Activated T-cell treated with anti-CD3 and anti-CD28 coated beads for 4 hours (primary cell): ENCODE measurements at places on chromosomes 3 and 15.

DNA sequence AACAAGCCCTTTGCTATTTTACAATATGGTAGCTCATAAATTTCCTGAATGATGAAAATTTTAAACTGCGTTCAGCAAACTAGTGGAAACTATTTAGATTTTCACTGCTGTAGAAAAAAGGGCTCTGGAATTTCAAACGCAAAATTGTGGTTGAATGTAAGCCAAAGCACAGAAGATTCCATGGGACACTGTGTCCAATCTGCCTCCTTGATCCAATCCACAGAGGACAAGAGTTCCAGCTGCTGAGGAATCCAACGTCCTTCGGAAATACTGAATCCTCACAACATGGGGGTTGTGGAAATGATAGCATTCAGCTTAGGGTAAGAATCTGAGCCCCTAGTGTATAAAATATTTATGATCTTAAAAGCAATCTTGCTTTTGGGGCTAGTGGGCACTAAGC is 161.0 kb downstream of the PLD1 start:
- DNase-seq, result no peak

DNA sequence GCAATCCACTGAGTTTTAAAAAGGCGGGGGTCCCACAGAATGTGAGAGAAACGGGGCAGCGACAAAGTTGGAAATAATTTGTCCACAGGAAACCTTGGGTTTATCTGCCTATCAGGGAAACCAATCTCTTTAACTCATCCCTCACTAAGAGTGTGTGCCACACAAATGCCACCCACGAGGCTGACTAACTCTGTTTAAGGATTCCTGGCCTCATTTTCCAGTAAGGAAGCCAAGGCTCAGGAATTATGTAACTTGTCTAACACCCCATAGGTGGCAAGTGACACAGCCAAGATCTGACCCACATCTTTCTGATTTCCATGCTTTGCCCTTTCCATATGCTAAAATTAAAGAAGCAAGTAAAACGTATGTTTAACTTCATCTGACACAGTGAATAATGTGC is 263.2 kb downstream of the CNTN3 start:
- no peak for DNase-seq

GRCh38 chr15:72923289-72923688 is 129.0 kb upstream of the NEO1 start:
- DNase-seq, result no peak

- no peak for DNase-seq
These were observed 51.0 kb downstream of the CHDH start for GRCh38 chr3:53795176-53795575.

GRCh38 chr15:52008359-52008697 is 10.7 kb upstream of the MAPK6 start:
- no peak for DNase-seq

- DNase-seq, result peak; percentile 55
These were observed 448 bp downstream of the PLXNB1 start for GRCh38 chr3:48429317-48429959.

GRCh38 chr3:87691109-87691508 is 367.7 kb downstream of the CGGBP1 start:
- DNase-seq, result no peak

DNA sequence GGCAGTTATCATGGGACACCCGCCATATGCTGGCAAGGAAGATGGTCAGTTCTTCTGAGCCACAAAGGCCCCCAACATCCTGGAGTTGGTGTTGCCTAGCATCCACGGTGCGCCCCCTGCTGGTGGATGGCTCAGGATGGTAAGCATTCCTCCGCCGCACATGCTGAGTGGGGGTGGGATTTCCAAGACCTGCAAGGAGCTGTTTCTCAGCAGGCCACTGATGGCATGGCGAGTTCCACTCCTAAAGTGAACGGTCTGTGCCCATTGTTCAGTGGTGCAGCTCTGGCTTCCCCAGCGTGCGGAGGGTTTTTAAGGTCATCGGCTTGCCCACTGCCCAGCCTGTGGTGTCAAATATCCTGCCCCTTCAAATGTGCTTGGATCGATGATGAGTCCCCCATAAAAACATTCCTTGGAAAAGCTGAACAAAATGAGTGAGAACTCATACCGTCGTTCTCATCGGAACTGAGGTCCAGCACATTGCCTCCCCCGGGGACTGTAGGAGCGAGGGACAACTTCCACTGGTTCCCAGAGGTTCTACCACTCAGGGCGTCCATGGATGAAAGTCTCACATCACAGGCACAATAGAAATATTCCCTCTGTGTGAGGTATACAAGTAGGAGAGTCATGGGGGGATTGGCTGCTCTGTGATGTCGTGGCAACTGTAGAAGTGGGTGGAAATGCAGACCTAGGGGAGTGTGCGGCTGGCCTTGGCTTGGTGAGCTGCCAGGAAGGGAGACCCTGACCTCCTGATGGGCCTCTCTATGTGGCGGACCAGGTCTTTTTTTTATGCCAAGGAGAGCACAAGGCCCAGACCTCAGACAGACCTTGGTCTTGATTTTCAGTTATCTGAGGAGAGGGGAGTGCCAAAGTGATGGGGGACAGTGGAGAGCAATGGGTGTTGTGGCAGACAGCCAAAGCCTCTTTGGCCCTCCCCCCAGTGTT is 102.0 kb downstream of the SNRPN start:
- no peak for DNase-seq

GRCh38 chr3:165125836-165126235 is 47.5 kb upstream of the SI start:
- no peak for DNase-seq

GRCh38 chr15:52445954-52446353 is 82.7 kb downstream of the MYO5A start:
- DNase-seq, result no peak

DNA sequence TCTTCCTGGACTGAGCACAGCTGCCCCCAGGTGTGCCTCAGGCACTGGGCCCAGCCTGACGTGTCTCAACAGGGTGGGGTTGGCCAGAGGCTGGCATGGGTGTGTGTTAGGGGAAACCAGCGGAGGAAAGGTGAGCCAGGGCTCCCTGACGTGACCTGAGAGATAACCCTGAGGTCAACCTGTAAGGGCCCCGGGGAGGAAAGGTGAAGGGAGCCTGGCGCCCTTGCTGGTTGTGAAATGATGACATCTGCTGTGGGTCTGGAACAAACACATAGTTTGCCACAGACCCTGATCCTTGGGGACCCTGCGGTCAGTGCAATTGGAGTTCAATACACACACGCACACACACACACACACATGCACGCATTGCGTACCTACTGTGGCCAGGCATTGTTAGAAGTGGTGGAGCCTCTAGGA is 100.2 kb upstream of the TLE3 start:
- DNase-seq, result no peak

- no peak for DNase-seq
These were observed 27.5 kb downstream of the BTLA start for GRCh38 chr3:112471596-112472325.

DNA sequence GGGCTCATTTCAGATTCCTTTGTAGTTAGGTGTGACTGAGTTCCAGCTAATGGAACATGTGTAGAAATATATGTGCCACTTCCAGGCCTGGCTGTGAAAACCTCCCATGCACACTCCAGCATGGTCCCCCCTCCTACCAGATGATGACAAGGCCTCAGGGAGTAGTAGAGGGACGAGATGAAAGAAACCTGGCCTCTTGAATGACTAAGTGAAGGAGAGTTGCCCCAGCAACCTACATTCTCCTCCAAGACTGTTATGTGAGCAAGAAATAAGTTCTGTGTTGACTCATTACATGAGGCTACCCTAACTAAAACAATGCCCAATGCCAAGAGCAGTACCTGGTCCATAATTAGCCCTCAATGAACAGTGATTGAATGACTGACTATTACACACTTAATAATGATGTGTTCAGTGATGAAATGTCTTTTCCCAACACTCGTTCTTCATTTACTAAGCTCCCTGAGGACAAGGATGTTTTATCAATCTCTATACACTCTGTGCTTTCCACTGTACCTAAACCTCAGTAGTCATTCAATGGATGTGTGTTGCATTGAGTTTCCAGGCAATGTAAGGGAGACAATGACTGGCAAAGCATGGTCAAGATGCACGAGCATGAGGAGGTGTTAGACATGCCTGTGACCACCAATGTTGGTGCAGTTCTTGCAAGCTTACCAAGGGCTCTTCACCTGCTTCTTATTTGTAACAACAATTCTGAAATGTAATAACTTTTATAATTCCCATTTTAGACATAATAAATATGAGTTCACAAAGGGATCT is 62.0 kb upstream of the BCL6 start:
- no peak for DNase-seq

DNA sequence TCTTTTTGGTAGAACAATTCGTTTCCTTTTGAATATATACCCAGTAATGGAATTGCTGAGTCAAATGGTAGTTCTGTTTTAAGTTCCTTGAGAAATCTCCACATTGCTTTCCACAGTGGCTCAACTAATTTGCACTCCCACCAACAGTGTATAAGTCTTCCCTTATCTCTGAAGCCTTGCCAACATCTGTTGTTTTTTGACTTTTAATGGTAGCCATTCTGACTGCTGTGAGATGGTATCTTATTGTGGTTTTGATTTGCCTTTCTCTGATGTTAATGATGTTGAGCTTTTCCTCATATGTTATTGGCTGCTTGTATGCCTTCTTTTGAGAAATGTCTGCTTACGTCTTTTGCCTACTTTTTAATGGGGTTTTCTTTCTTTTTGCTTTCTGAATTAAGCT is 270.6 kb upstream of the MEIS2 start:
- DNase-seq, result no peak

GRCh38 chr3:116947809-116948208 is 238.2 kb downstream of the TUSC7 start:
- no peak for DNase-seq

DNA sequence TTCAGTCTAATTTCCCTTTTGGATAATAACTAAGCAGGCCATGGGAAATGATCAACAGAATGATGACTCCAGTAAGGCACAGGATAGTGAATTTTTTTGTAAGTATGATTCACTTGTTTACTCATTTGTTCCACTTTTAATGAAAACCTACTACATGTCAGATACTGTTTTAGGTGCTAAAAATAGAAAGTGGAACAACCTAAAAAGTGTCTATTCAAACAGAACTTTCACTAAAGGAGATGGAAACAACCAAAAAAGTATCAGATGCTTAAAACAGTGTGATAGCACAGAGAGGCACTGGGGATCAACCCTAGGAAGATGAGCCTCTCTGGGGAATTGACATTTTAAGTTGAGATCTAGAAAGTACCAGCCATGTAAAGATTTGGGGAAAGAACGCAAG is 11.1 kb downstream of the RYK start:
- DNase-seq, result no peak

- no peak for DNase-seq
These were observed 162.4 kb upstream of the STT3B start for GRCh38 chr3:31370380-31370666.

DNA sequence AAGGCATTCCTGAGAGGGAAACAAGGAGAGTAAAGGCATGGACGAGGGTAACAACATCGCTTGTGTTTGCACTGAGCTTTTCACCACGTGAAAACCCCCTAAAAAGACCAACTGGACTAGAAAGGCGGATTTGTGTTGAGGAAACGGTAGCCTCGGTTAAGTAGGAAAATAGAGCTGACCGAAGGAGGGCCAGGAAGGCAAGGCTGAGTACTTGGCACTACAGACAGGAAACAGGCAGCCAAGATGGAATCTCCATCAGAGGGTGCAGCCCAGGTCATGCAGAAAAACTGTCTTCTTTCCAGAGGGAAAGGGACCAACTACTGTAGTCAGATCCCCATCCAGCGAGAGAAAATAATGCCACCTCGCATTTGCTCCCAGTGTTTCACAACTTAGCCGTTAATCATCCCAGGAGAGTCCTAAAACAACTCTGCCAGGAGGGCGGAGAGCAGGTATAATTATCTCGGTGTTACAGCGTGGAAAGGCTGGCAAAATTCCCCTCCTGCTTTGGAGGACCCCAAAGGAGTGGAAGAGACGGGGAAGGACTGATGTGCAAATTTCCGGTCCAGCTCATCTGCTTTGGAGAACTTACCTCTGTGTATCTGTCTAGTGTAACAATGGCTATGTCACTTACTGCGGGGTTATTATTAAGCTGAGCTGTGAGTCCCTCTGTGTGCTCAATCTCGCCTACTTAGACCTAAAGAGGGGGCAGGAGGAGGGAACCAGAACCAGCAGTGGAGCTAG is 77.2 kb downstream of the MYO1E start:
- DNase-seq, result no peak

GRCh38 chr15:65369651-65370050 is 8.2 kb downstream of the IGDCC3 start:
- no peak for DNase-seq

DNA sequence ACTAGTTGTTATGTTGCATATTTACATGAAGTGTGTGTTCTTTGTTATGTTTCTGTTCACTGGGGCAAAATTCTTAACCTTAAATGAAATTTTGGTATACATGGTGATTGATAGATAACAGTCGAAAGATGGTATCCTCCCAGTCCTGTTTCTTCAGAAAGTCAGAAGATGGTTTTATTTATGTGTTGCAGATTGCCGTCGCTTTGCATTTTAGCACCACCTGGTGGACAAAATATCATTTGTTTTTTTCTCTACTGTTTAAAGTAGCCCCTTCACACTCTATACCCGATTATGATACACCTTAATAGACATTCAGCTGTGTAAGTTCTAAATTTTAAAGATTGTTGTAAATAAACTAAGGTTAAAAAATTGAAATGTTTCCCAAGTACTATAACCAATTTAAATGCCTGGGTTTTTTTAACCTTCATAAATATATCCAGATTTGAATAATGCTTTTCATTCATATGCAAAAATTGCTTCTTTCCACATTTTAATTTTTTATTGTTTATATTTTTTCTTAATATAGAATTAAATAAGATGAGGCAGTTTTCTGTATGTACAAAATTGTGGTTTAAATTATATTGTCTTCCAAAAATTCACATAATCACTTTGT is 152.2 kb downstream of the ALCAM start:
- no peak for DNase-seq

GRCh38 chr3:111906656-111907055 is 47.6 kb downstream of the PHLDB2 start:
- no peak for DNase-seq

DNA sequence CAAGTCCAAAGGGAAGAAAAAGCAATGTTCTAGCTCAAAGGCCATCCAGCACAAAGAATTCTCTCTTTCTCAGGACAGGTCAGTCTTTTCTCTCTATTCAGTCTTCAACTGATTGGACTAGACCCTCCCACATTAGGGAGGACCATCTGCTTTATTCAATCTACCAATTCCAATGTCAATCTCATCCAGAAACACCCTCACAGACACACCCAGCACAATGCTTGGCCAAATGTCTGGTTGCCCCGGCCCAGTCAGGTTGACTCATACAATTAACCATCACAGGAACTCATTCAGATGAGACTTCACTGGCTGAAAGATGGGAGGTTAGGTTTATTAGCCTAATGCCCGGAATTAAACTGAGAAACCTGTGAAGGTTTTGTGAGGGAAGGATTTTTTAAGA is 32.4 kb downstream of the ACAN start:
- DNase-seq, result no peak

DNA sequence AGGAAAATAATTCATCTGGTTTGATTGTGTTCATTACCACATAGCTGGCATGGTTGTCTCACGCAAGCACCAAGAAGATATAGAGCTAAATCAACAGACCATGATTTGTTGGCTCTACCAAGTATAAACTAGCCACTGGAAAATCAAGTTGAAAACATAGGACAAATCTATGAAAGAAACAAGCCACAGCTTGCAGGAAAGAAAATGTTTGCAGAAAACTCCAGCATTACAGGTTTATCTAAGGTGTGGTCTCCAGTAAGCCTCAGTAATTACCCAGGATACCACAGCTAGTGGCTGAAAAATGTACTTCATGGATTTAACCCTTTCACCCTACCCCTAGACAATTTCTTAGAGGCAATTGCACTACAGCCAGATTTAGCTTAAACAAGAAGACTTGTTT is 340.6 kb downstream of the SOX2 start:
- no peak for DNase-seq
